ENCODE measurements at places on chromosomes 3 and 15.

GRCh38 chr3:71086777-71087142 is 496.8 kb downstream of the FOXP1 start:
- DNase-seq = no peak

DNA sequence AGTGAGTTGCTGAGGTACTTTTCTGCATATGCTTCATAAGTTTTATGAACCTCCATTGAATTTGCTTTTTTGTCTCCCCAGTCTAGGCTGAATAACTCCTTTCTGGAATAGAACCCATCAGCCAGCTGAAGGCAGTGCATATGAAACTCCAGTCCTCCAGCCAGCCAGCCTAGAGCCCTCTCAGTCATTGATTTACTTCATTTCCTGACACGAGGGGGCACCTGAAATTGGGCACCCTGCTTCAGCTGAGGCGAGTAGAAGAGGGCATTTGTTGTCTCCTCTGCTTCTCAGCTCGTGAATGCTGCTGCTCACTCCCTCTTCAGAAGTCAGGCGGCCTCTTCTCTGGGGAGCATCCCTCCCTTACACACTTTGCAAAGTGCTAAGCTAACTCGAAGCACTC is 32.5 kb downstream of the CHST2 start:
- no peak for DNase-seq

DNA sequence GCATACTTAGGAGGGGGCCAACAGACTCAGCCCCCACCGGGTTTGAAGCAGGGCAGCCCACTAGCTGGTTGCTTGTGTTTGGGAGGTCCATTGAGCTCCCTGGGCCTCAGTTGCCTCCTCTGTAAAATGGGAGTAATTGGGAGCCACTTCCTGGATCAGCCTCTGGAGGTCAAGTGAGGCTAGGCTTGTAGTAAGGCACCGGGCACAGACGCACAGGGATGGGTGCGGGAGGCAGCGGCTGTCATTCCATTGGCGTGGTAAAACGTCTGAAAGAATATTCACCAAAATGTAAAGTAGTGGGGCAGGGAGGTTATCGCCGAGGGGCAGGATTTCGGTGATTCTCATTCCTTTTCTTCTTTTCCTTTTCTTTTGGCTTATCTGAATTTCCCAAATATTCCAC is 64.6 kb downstream of the TLE3 start:
- DNase-seq = no peak

DNA sequence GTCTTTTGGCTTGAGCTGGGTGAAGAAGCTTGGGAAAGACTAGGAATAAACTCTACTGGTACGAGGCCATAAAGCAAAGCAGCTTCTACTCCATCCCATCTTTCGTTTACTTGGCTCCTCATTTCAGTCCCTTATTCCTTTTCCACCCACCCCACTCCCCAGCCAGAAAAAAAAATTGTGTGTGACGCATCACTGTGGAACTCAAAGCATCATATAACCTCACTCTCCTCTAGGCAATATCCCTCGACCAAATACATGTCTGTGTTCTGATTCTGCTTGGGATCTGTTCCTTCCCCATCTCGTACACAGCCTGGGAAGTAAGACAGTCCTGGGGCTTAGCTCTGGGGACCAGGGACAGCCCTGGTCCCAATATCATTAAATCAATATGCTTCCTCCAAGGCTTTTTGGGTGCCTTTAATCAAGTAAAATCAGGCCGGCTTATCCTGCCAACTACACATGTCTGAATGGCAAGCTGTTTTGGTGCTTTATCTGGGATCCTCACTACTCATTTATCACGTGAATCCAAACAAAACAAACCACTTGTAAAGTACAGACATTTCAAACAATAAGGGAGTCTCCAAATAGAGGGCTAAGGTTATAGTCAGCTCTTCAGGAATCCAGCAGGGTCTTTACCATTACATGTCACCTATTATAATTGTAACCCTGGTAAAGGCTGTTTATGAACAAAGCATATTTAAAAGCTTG is 74.9 kb upstream of the ZBED2 start:
- peak; percentile 23 for DNase-seq

- DNase-seq = no peak
These were observed 866.0 kb upstream of the NR2F2 start for GRCh38 chr15:95464509-95464908.

DNA sequence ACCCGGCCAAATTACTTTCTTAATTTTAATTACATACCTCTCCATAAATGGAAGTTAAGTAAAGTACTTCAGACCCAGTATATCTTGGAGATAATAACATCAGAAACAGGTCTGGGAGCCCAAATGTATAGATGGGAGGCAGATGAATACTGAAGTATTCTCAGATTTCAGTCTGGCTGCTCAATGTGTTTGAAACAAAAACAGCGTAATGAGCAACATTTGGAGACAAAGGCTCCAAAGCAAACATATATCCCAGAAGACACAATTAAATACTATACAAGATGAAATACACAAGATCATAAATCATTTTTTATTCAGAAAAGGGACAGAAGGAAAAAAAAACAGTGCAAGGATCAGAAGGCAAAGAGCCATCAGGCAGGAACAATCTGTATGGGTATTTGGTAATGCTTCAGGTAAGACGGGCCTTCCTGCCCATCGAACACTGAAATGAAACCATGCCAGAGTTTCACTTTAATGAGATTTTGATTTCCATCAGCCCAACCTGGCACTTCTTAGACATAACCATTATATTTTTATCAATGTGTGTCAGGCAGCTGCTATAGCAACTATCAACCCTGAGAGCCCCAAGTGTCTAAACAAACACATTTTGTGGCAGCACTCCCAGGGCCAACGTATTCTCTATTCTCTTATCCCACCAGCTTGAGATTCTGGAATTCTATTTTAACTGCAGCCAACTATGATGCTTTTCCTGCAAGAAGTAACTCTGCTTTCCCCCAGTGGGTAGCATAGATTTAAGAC is 210.8 kb downstream of the STT3B start:
- no peak for DNase-seq

DNA sequence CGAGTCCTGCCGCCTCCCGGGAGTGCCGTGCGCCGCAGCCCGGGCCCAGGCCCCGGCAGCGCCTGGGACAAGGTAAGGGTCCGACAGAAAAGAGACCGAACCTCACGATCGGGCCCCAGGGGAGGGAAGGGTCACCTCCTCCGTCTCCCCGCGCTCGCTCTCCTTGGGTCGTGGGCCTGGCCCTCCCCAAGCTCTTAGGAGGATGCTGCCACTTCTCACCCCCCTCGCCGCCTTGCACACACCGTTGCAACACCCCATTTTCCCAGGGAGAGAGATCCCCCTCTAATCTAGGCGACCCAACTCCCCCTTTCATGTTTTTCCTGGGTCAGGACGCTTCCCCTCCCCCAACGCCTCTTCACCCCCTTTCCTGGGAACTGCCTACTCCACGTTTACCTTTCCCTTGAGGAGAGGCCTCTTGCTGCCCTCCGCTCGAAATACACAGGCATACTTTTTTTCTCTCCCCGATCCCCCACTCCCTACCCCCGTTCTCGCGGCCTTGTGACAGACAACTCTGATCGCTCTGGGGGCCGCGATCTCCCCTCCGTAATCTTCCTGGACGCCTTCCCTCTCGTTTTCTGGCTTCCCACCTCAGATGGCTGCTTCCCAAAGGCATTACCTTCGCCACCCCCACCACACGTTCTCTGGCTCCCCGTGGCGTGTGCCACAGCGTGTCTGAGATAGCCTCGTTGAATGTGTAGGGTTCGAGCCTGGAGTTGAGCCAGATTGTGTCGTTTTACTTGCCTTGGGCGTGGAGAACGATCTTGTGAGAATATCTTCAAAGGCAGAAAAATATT is 688 bp downstream of the SETD5 start:
- no peak for DNase-seq

- no peak for DNase-seq
These were observed 5.5 kb upstream of the ONECUT1 start for GRCh38 chr15:52795464-52796227.

- DNase-seq = no peak
These were observed 4.4 kb upstream of the BRPF1 start for GRCh38 chr3:9727041-9727595.

GRCh38 chr3:7733933-7734332 is 767.7 kb upstream of the LMCD1 start:
- DNase-seq = no peak
